OCI-M1 (cell line): ENCODE measurements at places on chromosomes 1 and 21.

GRCh38 chr21:43323244-43324005, 103.5 kb downstream of the SIK1 start:
- DNase-seq = no peak

DNA sequence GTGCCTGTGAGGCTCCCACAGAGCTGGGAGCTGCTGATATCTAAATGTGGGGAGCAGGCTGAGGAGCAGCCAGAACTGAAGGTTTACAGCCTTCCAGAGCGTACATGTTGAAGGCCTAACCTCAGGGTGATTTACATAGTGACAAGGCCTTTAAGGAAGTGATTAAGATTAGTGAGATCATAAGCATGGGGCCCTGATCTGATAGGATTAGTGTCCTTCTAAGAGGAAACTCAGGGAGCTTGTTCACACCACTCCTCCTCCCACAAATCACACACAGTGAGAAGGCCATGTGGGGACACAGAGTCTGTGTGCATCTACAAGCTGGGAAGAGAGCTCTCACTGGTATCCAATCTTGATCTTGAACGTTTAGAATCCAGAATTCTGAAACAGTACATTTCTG, 92.3 kb upstream of the NBPF6 start:
- DNase-seq = peak; percentile 18

- no peak for DNase-seq
Measured at GRCh38 chr21:21236996-21237395, 238.8 kb downstream of the NCAM2 start.

- DNase-seq = no peak
Measured at GRCh38 chr1:52096216-52096615, 40.1 kb downstream of the BTF3L4 start.

DNA sequence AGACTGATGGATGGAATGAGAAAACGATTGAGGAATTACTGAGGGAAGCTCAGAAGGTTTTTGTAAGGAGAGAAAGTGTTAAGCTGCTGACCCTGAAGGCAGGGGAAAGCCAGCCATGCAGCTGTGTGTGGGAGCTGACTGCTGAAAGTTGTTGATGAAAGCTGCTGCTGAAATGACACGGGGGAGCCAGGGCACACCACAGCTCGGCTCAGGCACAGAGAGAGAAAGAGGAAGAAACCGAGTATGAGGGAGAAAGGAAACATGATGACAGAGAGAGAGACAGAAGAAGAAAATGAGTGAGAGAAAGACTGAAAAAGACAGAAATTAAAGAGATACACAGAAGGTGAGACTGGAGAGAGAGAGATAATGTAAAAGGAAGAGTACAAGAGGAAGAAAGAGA, 115.5 kb downstream of the LRRC53 start:
- peak; percentile 75 for DNase-seq

GRCh38 chr1:79304131-79304530, 297.6 kb upstream of the ADGRL4 start:
- DNase-seq = no peak

GRCh38 chr1:153683854-153684253, 5.4 kb downstream of the NPR1 start:
- peak; percentile 33 for DNase-seq

DNA sequence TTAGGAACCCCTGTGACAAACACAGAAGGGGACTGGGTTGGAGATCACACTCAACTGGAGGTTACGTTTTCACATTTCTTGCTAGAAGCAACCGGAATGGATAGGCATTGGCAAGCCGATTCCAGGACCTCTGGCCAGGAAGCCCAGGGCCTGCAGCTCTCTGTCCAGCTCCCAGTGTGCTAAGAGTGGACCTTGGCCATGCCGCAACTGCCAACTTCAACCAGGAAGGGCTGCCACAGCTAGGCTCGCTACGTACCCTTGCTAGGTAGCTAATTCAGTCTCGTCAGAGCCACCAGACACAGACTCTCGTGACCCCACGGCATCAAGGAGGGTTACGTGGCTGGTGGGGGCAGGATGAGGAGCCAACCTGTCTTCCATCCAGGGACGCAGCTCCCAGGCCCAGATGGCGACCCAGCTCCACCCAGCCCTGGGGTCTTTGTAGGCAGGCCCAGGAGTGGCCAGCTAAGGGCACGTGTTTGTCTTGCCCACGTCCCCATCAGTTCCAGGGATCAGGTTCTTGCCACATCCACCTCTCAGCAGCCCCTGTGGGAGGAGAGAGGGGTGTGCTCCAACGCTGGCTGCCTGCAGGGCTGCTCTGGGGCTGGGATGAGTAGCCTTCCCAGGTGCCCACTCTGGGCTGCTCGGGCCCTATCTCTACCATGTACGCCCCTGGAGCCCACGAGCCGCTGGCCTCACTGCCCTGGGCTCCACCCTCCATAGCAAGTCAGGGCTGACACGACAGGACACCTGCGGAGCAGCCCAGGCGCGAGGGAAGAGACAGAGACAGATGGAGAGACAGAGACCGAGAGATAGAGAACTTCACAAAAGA, 39.2 kb downstream of the UBE2G2 start:
- DNase-seq = no peak

DNA sequence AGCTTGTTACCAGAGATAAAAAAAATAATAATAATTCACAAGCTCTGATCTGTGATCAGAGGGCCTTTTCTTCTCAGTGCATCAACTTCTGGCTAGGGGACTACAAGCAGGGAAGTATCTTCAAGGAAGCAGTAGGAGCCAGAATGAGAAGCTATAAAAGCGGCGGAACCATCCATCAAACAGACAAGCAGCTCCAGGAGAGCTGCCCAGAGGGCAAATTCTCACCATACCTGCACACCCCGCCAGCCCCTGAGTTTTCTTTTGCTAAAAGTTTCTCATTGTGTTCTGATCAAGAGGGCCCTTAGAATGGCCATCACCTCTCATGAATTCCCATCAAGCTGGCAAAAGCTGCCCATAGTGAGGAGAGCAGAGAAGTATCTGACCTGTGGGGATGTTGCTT, 99.4 kb downstream of the SMYD2 start:
- DNase-seq = no peak

GRCh38 chr21:42003051-42003461, 7.1 kb downstream of the ZBTB21 start:
- DNase-seq = no peak

DNA sequence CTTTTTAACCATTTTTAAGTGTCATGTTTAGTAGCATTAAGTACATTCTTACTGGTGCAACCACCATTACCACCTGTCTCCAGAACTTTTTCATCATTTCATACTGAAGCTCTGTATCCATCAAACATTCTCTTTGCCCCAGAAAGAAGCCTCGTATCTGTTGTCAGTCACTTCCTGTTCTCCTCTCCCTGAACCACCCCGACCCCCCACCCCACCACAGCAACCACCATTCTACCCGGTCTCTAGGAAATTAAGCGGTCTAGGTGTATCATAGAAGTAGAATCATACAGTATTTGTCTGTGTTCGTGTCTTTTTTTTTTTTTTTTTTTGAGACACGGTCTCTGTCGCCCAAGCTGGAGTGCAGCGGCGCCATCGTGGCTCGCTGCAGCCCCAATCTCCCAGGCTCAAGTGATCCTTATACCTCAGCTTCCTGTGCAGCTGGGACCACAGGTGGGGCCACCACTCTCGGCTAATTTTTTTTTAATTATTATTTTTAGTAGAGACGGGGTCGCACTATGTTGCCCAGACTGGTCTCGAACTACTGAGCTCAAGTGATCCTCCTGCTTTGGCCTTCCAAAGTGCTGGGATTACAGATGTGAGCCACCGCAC, 23.7 kb upstream of the EPHA8 start:
- DNase-seq = no peak

GRCh38 chr1:178940068-178940765, 69.3 kb upstream of the ANGPTL1 start:
- no peak for DNase-seq

- DNase-seq = peak; percentile 89
Measured at GRCh38 chr1:185316163-185317033, 645 bp downstream of the IVNS1ABP start.

DNA sequence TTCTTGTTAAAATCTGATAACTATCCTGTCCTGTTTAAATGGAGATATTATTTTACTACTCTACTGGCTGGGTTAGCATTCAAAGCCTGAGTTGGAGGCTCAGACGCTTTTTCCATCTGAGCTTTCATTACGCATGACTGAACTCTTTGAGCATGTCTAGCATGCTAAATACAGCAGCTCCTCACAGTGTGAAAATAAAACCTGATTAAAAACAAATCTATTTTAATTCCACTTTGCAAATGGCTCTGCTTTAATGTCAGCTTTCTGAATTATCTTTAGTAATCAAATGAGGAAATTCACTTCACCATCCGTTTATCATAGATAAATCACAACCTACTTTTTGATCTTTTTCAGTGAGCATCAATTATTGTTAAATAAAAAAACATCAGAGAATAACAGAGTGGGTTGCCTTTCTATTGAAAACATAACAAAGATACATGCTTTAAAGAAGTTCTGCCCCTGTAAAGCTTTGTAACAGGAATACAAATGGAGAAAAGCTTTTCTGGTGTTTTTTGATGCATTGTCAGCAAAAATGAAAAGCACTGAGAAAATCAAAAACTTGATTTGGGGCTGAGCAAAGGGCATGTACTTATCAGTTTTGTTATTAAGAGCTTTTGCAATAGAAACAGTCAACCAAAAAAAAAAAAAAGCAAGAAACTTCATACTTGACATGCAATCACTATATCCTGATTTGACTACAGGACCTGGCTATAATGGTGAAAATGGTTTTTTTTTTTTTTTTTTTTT, 3.5 kb upstream of the SPEN start:
- DNase-seq = no peak

GRCh38 chr1:14362331-14362730, 236.2 kb upstream of the KAZN start:
- no peak for DNase-seq

DNA sequence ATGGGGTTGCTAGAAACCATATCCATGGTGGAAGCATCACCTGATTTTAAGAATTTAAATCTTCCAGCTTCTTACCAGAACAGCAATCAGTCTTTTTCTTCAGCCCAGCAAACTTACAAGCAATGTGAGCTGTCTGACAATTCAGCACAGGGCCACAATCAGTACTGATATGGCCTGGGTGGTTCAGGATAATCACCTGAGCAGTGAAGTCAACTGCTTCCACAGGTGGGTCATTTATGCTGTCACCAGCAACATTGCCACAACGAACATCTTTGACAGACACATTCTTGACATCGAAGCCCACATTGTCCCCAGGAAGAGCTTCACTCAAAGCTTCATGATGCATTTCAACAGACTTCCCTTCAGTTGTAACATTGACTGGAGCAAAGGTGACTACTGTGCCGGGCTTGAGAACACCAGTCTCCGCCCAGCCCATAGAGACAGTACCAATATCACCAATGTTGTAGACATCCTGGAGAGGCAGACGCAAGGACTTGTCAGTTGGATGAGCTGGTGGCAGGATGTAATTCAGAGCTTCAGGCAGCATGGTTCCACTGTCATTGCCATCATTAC, 74.8 kb downstream of the SERINC2 start:
- no peak for DNase-seq

- DNase-seq = no peak
Measured at GRCh38 chr1:118206966-118207365, 21.9 kb upstream of the SPAG17 start.

GRCh38 chr1:178146436-178146835, 52.5 kb downstream of the RASAL2 start:
- DNase-seq = no peak

DNA sequence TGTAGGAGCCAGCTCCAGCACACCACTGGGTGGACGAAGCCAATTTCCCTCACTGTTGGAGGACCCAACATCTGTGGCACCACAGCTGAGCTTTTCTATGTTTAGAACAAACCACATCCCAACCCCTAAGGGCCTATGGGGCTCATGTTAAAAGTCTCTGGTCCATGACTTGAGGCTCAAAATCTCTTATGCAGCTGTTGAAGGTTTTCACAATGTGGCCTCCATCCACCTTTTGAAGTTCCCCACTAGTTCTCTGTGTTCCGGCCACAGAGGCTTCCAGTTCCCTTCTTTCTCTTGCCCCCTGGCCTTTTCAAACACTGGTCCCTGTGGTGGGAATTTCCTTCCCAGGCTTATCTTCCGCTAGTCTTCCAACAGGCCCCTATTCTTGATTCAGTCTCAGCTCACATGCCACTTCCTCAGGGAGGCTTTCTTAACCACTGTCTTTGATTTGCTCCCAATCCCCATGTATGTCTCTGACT, 3.9 kb upstream of the IFNLR1 start:
- no peak for DNase-seq

GRCh38 chr21:17422931-17423330, 89.9 kb upstream of the CXADR start:
- DNase-seq = no peak

DNA sequence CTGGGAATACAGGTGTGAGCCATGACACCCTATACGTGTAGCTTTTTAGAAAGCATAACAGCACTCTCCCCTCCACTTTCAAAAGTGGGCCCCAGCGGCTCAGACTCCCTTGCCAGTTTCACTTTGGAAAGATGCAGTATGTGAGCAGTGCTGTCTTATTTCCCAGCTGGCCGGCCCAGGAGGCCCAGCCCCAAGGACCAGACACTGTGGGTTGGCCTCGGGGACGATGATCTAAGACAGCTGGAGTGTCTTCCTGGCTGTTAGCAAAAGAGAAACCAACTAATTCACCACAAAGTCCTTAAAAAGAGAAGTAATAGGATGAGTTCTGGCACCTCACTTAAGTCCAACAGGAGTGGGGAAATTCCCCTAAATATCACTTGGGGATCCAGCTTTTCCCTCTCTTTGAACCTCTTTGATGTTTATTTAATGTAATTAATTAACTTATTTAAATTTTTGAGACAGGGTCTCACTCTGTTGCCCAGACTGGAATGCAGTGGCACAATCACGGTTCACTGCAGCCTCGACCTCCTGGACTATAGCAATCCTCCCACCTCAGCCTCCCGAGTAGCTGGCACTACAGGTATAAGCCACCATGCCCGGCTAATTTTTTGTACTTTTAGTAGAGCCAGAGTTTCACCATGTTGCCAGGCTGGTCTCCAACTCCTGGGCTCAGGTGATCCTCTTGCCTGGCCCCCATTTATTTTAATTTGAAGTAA, 17.6 kb upstream of the CLIC4 start:
- DNase-seq = peak; percentile 95

GRCh38 chr1:22530715-22531114, 32.6 kb upstream of the EPHA8 start:
- no peak for DNase-seq

DNA sequence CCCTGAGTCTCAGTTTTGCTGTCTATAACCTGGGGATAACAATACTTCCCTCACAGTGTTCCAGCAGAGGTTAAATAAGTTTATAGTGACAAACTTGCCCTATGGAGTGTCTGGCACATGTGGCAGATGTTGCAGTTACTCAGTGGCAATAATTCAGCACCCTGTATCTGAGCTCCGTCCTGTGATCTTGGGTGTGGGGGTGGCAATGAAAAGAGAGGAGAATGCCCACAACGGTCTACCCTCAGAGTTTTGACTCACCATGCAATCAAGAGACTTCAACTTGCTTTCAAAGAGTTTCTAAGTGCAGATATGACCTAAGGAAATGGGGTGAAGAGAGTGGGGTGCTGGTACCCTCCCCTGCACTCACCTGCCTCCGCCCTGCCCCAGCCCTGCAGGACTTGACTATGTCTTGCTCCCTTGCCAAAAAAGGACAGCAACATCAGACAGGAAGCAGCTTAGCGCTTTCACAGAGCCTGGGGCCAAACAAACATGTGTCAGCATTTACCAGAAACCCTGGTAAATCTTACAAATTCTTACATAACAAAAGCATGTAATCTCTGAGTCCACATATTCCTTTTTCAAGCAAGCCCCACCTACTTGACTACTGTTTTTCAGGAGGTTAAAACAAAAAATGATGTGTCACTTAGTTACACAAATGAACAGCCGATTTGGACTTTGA, 185.1 kb upstream of the CAMK1G start:
- peak; percentile 49 for DNase-seq
